Mesothelial cell of epicardium (in vitro differentiated cells): ENCODE measurements at places on chromosomes 5 and 9.
A peak's percentile ranks its signal among the peaks of the same experiment; 100 is the strongest.

- peak overlapping the region; percentile 71 for H3K4me3 ChIP-seq
- peaks cover 2% of the 10 kb centered on the region for H3K27me3 ChIP-seq
- peaks cover 31% of the 10 kb centered on the region for H3K4me1 ChIP-seq
- H3K36me3 ChIP-seq = no peaks in the 10 kb centered on the region
Observed at GRCh38 chr9:107638521-107639310, 149.1 kb upstream of the KLF4 start.

- no peaks in the 10 kb centered on the region for H3K36me3 ChIP-seq
- H3K4me3 ChIP-seq = no peak overlapping the region
- no peak overlapping the region for H3K27ac ChIP-seq
- H3K27me3 ChIP-seq = no peaks in the 10 kb centered on the region
- H3K4me1 ChIP-seq = peaks cover 34% of the 10 kb centered on the region
- DNase-seq = no peak
Observed at GRCh38 chr5:39189292-39189955, 29.9 kb downstream of the FYB1 start.

- H3K36me3 ChIP-seq = no peaks in the 10 kb centered on the region
- no peak overlapping the region for H3K27ac ChIP-seq
- no peak overlapping the region for H3K4me3 ChIP-seq
- peaks cover 15% of the 10 kb centered on the region for H3K4me1 ChIP-seq
Observed at GRCh38 chr5:28954074-28954473, 1915.7 kb upstream of the CDH9 start.

DNA sequence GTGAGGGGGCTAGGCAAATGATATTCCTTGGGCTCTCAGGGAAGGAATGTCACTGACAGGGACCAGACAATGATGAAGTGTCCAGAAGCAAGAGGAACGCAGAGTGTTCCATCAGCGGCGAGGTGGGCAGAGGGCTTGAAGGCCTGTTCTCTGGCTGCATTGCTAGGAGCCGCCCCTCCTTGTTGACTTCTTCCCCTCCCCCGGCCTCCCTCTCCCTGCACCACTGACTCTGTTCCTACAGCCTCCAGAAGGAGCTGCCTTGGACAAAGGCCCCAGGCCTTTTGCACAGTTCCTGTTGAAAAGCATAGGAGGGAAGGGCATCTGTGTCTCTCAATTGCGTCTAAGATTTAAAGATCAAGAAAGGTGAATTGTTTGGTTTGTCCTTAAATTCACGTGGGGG lies 12.4 kb downstream of the TLX3 start:
- no peak overlapping the region for H3K27ac ChIP-seq
- H3K27me3 ChIP-seq = peaks cover 94% of the 10 kb centered on the region
- no peaks in the 10 kb centered on the region for H3K36me3 ChIP-seq
- DNase-seq = no peak
- no peak overlapping the region for H3K4me3 ChIP-seq

DNA sequence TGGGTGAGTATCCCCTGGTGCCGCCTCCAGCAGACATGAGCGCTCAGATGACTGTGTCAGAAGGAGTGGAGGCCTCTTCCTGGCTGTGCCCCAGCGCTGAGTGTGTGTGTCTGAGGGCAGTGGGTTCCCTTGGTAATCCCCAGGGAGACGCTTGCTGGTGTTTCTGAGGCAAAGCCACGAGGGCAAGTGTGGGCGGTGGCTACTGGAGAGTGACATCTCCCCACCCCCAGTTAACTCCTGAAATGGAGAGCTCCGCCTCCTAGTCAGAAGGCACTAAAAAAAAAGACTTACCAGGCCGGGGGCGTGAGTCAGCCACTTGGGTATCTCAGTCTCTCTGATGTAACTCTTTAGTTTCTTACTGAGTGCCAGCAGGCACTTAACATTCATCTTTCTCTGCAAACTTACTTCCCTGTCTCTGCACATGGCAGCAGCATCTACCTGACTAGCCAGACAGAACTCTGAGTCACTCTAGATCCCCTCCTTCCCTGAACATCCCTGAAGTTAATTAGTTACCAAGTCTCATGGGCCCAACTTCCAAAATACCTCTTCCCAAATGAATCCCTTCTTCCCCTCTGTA lies 19.3 kb downstream of the ORM2 start:
- H3K36me3 ChIP-seq = peaks cover 45% of the 10 kb centered on the region
- no peak overlapping the region for H3K4me3 ChIP-seq
- peak overlapping the region; percentile 68 for H3K27ac ChIP-seq
- DNase-seq = no peak
- no peaks in the 10 kb centered on the region for H3K27me3 ChIP-seq

GRCh38 chr5:126309860-126310259 lies 113.3 kb upstream of the GRAMD2B start:
- no peak overlapping the region for H3K4me3 ChIP-seq
- H3K36me3 ChIP-seq = peaks cover under 1% of the 10 kb centered on the region
- no peak for DNase-seq
- H3K27me3 ChIP-seq = no peaks in the 10 kb centered on the region

DNA sequence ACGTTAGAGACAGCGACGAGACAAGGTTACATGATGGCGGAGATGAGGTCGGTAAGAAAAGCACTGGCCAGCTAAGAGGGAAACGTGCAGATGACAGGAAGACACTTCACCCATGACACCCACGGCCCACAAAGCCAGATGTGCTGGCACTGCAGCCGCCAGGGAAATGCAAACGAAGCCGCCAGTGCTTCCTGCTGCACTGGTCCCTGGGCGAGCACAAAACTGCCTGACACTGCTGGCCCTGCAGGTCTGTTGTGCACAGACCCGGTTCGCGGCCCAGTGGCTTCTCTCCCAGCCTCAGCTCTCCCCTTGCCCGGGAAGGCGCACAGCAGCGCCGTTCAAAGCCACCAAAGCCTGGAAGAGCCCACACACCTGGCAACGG lies 20.3 kb downstream of the QSOX2 start:
- DNase-seq = no peak
- H3K27me3 ChIP-seq = no peaks in the 10 kb centered on the region
- H3K27ac ChIP-seq = no peak overlapping the region
- peaks cover 3% of the 10 kb centered on the region for H3K36me3 ChIP-seq

DNA sequence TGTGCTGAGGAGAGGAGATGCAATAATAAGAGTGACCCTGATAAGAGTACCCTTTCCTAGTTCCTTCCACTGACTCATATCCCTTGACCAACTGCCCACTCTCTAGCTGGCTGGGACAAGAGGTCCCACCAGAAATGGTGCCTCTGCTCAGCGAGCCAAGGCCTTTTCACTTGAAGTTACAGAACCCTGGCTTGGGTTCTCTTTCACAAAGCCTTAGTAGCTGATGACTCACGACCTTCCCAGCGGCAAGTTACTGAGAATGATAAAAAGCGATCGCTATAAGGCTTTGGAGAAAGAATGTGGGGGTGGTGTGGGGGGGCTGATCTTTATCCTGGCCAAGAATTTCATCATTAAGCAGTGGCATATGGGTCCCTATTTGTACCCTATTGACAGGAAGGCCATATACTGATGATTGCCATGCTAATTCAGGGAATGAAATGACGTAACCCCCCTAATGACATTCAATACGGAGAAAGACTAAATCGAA lies 90.3 kb downstream of the FBXO38 start:
- no peaks in the 10 kb centered on the region for H3K4me1 ChIP-seq
- no peak overlapping the region for H3K27ac ChIP-seq
- H3K4me3 ChIP-seq = no peak overlapping the region
- H3K36me3 ChIP-seq = no peaks in the 10 kb centered on the region
- H3K27me3 ChIP-seq = peaks cover 7% of the 10 kb centered on the region

DNA sequence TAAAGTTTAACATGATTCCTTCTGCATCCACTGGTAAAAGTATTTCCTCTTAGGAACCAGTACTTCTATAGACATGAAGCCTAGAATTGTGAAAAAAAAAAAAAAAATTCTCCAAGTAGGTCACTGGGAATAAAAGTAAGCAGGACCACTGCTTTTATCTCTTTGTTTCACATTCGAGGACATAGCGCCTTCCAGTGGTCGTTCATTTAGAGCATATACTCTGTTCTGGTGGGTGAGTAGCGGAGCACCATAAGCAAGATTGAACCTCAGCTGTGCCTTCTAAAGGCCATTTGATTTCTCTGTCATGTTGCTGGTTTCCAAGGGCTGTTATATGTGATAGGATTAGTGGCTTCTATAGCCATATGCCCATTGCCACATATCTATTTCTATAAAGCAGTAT lies 393.1 kb downstream of the TMEM232 start:
- peaks cover 3% of the 10 kb centered on the region for H3K27me3 ChIP-seq
- no peak overlapping the region for H3K27ac ChIP-seq
- DNase-seq = no peak
- peaks cover 1% of the 10 kb centered on the region for H3K36me3 ChIP-seq

DNA sequence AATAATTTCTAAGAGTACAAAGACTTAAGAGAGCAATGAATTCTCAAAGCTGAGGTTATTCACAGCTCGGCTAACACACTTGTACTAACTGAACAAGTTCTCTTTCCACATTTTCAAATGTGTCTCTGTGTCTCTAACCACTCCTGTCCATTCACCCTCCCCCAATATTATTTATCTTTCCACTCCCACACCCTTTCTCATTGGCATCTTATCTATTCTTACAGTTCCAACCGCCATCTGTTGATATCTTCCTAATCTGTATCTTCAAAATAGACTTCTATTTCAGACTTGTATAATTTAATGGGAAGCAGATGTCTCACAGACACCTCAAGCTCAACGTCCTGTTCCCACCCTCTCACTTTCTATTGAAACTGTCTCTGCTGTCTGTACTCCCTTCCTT lies 205.9 kb downstream of the ANXA1 start:
- no peak for DNase-seq
- no peaks in the 10 kb centered on the region for H3K36me3 ChIP-seq
- H3K27me3 ChIP-seq = peaks cover 5% of the 10 kb centered on the region
- no peak overlapping the region for H3K4me3 ChIP-seq
- H3K4me1 ChIP-seq = peaks cover 5% of the 10 kb centered on the region
- no peak overlapping the region for H3K27ac ChIP-seq

GRCh38 chr9:19484699-19485098 lies 75.9 kb downstream of the ACER2 start:
- H3K36me3 ChIP-seq = no peaks in the 10 kb centered on the region
- no peaks in the 10 kb centered on the region for H3K4me1 ChIP-seq
- H3K27ac ChIP-seq = no peak overlapping the region
- no peak overlapping the region for H3K4me3 ChIP-seq
- peaks cover 17% of the 10 kb centered on the region for H3K27me3 ChIP-seq

- no peaks in the 10 kb centered on the region for H3K27me3 ChIP-seq
- no peak overlapping the region for H3K27ac ChIP-seq
- H3K4me1 ChIP-seq = peaks cover 82% of the 10 kb centered on the region
- no peak overlapping the region for H3K4me3 ChIP-seq
Observed at GRCh38 chr5:5332287-5332686, 90.2 kb upstream of the ICE1 start.

- no peaks in the 10 kb centered on the region for H3K4me1 ChIP-seq
- H3K36me3 ChIP-seq = peaks cover 59% of the 10 kb centered on the region
- H3K27ac ChIP-seq = no peak overlapping the region
- H3K27me3 ChIP-seq = no peaks in the 10 kb centered on the region
Observed at GRCh38 chr5:1460054-1460682, 14.9 kb upstream of the SLC6A3 start.

DNA sequence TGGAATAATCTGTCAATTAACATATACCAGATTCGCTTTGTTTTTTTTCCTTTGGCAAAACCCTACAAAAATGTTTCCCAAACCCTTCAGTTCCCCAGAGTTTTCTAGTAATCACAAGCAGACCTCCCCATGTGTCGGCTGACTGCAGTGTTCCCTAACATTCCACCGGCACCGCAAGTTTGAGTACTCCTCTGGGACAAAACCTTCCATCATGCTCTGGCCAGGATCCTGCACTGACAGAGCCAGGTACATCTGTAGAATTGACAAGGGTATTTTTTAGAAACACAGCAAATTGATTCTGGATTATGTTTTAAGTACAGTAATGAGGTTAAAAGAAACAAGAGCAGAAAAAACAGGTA lies 174.7 kb downstream of the GAS1 start:
- no peak for DNase-seq
- H3K27ac ChIP-seq = no peak overlapping the region
- H3K36me3 ChIP-seq = no peaks in the 10 kb centered on the region
- no peaks in the 10 kb centered on the region for H3K27me3 ChIP-seq
- peaks cover 3% of the 10 kb centered on the region for H3K4me1 ChIP-seq

- H3K27ac ChIP-seq = no peak overlapping the region
- H3K27me3 ChIP-seq = peaks cover 27% of the 10 kb centered on the region
- no peak for DNase-seq
- no peaks in the 10 kb centered on the region for H3K36me3 ChIP-seq
- no peaks in the 10 kb centered on the region for H3K4me1 ChIP-seq
Observed at GRCh38 chr5:32942225-32942989, 231.3 kb downstream of the NPR3 start.

DNA sequence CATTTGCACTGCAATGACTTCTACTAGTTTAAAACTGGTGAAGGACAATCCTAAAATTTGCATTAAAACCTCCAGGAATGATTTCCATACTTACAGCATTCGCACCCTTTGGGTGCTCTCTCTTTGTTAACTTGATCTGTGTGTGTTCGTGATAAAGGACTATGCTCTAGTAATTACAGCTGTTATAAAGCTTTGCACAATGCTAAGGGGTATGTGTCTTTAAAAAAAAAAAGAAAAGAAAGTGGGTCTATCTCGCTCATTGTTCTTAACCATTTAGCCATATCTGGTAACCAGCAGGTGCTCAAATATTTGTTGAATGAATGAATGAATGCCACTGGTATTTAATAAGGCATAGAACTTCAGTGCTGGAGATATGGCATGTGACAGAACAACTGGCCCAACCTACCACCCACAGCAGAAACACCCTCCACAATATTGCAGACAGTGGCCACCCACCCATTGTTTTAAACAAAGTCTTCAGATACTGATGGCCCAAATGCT lies 8.7 kb downstream of the TRIM36 start:
- H3K36me3 ChIP-seq = no peaks in the 10 kb centered on the region
- H3K27ac ChIP-seq = no peak overlapping the region
- no peak for DNase-seq
- H3K27me3 ChIP-seq = peaks cover 35% of the 10 kb centered on the region
- no peaks in the 10 kb centered on the region for H3K4me1 ChIP-seq

- H3K36me3 ChIP-seq = no peaks in the 10 kb centered on the region
- no peaks in the 10 kb centered on the region for H3K4me1 ChIP-seq
- peaks cover 56% of the 10 kb centered on the region for H3K27me3 ChIP-seq
- no peak overlapping the region for H3K4me3 ChIP-seq
Observed at GRCh38 chr5:6574537-6575245, 58.2 kb downstream of the NSUN2 start.

- H3K27ac ChIP-seq = peak within 1 kb of the TSS; percentile 98
- DNase-seq = peak; percentile 62
- H3K4me1 ChIP-seq = peaks cover 25% of the 10 kb centered on the region
- peaks cover 4% of the 10 kb centered on the region for H3K36me3 ChIP-seq
- H3K27me3 ChIP-seq = peaks cover 29% of the 10 kb centered on the region
- peak within 1 kb of the TSS; percentile 94 for H3K4me3 ChIP-seq
Observed at GRCh38 chr9:21993893-21994555, at the start of gene CDKN2A. CDKN2A (minus strand) TSS chr9:21994392.

- H3K4me3 ChIP-seq = no peak overlapping the region
- peaks cover 19% of the 10 kb centered on the region for H3K36me3 ChIP-seq
- no peak overlapping the region for H3K27ac ChIP-seq
Observed at GRCh38 chr5:15799014-15799413, 299.0 kb downstream of the FBXL7 start.

DNA sequence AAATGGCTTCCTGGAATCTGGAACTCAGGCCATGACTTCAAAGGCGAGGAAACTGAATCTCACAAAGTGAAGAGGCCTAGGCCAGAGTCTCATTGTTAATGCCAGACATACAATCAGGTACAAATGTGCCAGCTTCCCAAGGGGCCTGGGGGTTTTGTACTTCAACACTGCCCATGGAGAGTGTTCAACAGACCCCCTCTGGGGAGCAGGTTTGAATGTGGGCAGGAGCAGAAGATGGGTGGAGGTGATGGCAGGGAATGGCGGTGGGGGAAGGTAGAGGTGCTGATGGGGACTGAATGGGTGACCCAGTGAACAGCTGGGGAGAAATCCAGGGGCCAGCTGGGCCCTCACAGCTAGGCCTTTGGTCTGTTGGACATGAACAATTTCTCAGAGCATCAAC lies 12.0 kb downstream of the FOXI1 start:
- H3K27ac ChIP-seq = no peak overlapping the region
- no peaks in the 10 kb centered on the region for H3K4me1 ChIP-seq
- H3K36me3 ChIP-seq = no peaks in the 10 kb centered on the region
